DND-41 (cell line): ENCODE measurements at places on chromosomes 7 and 10.

GRCh38 chr10:13779748-13780147 lies 193.0 kb downstream of the PRPF18 start:
- no peak for DNase-seq

- no peak for DNase-seq
Measured at GRCh38 chr10:97823734-97824133, 25.9 kb upstream of the GOLGA7B start.

- DNase-seq = no peak
Measured at GRCh38 chr7:42549866-42550485, 313.0 kb upstream of the GLI3 start.

DNA sequence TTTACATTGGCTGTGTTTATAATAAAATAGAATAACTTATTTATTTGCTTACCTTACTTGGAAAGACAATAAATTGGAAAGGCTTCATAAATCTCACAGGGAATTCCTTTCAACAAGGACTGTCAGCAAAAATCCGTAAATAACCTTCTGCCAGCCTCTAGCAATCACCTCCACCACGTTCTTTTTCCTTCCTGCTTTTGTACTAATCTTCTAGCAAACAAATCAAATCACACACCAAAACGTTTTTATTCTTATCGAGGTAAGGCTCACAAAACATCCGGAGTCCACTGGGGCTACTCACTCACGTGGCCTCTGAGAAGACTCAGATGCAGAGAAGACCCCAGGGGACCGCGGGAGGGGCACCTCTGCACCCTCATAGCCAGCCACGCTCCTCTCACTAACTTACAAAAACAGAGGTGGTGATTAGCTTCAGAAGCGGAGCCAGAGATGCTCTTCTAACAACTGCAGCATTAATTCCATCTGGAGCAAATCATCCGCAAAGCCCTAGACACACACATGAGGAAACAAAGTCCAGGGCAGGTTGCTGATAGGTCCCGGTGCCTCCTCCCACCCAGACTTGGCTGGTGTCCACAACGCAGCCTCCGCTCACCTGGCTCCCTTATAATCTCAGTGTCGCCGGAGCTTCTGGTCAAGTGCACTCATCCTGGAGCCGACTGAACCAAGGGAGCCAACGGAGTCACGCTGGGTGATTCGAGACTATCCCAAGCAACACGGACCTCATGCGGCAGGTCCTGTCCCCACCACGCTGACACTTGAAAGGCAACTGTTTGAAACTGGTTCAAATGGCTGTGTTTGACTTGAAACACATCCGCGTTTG lies 22.5 kb downstream of the CTBP2 start:
- DNase-seq = no peak

DNA sequence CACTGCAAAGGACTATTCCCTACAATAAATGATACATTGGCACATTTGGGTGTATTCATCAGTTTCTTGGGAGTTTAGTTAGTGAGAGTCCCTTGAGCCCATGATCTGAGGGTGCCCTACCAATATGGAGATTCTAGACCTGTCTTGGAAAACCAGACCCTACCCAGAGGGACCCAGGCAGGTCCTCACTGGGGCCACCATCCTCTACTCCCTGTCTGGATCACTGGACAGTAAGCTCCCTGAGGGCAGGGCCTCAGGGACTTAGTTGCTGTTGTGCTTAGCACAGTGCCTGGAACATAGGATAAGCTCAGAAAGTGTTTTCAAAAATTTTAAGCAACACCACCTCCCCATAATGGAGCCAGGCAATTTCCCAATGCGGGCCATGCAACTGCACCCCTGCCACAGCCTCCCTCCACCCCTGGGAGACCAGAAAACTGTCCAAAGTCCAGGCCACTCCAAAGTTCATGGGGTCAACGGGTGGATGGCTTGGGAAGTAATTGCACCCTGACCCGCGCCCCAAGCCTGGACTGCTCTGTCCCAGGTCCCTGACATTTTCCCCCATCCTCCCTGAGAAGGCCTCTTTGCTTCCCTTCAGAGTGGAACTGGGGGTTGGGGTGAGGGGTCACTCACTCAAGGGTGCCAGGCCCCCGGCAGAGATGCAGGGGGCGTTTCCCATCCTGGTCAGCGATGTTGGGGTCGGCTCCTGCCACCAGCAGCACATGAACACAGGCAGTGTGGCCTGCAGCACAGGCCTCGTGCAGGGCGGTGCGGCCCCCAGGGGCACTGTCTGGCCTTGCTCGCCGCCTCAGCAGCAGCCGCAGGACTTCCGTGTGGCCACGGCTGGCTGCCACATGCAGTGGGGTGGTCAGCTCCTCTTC lies 1.0 kb downstream of the ASB10 start:
- DNase-seq = no peak

GRCh38 chr7:77428777-77429231 lies 12.7 kb upstream of the GSAP start:
- no peak for DNase-seq

DNA sequence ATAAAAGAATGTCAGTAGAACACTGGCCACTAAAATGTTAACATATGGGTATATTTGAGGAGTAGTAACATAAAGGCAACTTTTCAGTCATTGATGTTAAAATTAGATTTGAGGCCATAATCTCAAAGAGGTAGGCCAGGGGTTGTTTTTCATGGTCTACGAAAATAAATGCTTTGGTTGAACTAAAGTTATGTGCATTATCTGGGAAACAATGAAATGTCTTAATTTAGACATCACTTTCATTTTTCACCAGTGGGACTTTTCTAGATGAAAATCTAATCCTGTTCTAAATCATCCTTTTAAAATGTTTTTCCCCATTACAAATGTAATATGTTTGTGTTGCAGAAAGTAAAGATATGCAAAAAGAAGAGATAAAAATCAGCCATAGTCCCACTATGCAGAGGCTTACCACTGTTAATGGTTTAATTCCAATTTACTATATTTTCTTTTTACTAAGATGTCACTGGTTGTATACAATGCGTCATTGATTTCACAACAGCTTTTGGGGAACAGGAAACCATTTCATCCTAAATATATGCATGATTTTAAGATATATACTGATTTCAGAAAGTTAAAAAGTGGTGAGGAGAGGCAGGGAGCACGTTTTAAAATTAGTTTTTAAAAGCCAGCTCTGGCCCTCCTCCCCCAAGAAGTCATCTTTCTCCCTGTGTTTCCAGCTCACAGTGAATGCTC lies 64.3 kb downstream of the ARID5B start:
- no peak for DNase-seq

- DNase-seq = no peak
Measured at GRCh38 chr10:107442035-107442505, 277.6 kb upstream of the SORCS1 start.

GRCh38 chr10:52853704-52854103 lies 81.1 kb upstream of the MBL2 start:
- DNase-seq = no peak

DNA sequence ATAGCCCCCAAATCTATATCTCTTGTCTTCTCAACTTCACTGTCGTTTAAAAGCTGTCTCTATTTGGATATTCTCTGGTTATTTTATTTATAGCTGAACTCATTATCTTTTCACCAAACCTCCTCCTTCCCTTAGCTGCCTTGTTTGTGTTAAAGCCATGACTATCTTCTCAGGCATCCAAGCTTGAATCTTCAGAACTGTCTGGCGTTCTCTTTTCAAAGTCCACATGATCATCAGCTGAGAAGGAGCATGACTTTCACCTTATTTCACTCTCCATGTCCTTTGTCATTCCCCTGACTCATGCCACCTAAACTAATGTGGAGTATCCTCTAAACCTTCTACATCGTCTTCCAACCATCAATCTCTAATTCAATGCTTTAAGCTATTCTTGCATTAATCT lies 5.7 kb upstream of the GLCCI1 start:
- no peak for DNase-seq

DNA sequence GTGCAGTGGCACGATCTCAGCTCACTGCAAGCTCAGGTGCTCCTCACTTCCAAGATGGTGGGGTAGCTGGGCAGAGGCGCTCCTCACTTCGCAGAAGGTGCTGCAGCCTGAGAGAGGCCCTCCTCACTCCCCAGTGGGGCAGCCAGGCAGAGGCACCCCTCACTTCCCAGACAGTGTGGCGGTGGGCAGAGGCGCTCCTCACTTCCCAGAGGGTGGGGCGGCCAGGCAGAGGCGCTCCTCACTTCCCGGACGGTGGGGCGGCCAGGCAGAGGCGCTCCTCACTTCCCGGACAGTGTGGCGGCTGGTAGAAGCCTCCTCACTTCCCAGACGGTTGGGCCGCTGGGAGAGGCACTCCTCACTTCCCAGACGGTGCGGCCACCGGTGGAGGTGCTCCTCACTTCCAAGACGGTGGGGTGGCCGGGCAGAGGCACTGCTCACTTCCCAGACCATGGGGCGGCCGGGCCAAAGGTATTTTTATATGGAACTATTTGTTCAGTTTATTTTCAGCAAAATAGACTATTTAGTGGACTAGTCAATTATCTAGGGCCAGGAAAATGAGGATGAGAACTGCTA lies 57.7 kb upstream of the PPP1R9A start:
- DNase-seq = no peak

GRCh38 chr10:49299816-49300139 lies 808 bp downstream of the C10orf71 start:
- no peak for DNase-seq

DNA sequence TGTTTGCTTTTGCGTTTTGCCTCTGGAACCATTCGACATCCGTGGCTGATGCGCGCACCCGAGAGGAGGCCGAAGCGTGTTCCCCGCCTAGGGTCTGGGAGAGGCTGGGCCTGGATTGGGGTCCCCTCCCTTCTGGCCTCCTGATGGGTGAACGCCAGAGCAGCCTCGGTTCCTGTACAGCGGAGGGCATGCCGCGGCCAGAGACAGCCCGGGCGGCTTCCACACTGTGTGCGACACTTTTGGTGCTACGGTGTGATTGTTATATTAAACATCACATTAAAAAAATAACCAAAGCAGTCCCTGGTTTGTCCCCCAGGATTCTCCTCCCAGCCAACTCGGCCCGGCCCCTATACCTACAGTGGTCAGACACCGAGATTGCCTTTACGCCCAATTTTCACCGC lies 3.7 kb upstream of the HOXA7 start:
- no peak for DNase-seq

GRCh38 chr10:15624401-15625196 lies 95.1 kb downstream of the ITGA8 start:
- DNase-seq = no peak

DNA sequence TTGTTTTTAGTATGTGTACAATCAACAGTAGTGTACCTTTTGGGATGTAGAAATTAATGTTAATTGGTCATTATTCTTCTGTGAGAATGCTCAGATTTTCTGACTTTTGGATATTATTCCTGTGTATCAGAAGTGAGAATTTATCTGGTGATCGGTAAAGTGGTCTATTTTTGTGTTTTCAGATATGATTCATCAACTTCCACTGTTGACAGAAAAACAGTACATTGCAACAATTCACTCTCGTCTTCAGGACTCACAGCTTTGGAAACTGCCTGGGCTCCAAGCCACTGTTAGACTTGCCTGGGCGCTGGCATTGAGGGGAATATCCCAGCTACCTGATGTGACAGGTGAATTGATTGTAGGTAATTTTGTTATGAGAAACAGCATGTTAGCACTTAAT lies 20.9 kb downstream of the NUP205 start:
- DNase-seq = no peak

- peak; percentile 59 for DNase-seq
Measured at GRCh38 chr10:124403548-124403947, 15.2 kb downstream of the OAT start.

- no peak for DNase-seq
Measured at GRCh38 chr7:149666360-149666945, 106.9 kb downstream of the ZNF467 start.

GRCh38 chr7:106964466-106964865 lies 80.0 kb upstream of the PRKAR2B start:
- no peak for DNase-seq

GRCh38 chr10:79417731-79418130 lies 27.7 kb downstream of the ZCCHC24 start:
- no peak for DNase-seq

DNA sequence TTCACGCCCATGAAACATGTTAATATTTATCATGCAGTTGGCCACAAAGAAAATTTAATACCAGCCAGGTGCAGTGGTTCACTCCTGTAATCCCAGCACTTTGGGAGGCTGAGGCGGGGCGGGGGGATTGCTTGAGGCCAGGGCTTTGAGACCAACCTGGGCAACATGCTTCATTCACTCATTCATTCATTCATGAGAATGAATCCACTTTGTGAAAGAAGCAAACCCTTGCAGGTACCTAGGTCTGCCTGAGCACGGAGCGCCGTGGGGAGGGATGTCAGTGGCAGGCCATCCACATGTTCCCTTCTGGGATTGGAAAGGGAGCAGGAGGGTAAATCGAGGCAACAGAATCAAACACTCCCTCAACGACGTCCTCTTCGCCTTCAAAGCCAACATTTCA lies 4.7 kb downstream of the ANXA11 start:
- DNase-seq = no peak

DNA sequence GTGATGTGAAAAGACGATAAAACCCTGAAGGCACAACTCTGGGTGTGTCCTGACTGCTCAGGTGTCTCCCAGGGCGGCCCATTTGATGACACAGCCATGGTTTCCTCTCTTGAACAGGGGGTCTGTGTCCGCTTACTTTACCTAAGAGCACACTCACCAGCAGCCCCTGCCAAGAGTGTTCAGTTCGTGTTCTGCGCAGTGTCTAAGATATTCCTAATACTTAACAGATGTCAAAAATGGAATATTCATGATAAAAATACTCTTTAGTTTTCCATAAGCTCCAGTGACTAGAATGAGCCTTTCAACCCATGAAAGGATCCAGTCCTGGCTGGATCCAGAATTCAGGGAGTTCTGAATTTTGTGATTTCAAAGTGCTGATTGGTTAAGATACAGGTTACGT lies 492.4 kb downstream of the TNS3 start:
- no peak for DNase-seq

DNA sequence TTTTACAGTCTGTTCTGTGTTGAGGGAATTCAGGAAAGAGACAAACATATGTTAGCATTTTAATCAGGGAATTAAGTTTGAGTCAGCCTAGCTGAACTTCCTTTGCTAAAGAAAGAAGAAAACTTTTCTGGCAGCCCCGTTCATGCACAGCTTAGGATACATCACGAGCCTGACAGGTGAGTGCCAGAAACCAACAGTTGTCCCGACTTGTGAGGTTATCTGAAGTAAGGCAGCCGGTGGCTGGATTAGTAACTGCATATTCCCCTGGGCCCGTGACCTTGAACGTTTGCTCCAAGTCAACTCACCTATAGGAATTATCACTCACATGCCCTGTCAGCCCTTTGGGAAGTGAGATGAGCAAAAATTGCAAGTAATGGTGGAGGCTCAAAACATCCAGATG lies 24.1 kb downstream of the RBM17 start:
- DNase-seq = no peak

GRCh38 chr7:77887567-77887966 lies 89.0 kb downstream of the PHTF2 start:
- no peak for DNase-seq

GRCh38 chr7:141102436-141102835 lies 28.6 kb downstream of the TMEM178B start:
- DNase-seq = no peak

GRCh38 chr7:97025983-97026714 lies 1.5 kb upstream of the DLX5 start:
- no peak for DNase-seq

GRCh38 chr10:68878496-68878895 lies 22.6 kb upstream of the DDX50 start:
- no peak for DNase-seq

GRCh38 chr10:70096016-70096704 lies 36.5 kb downstream of the AIFM2 start:
- DNase-seq = no peak

GRCh38 chr10:80702143-80702542 lies 164.4 kb downstream of the SH2D4B start:
- no peak for DNase-seq
